ENCODE measurements at places on chromosomes 11 and 22. TPM values are rescaled to one million over a fixed set of nuclear protein-coding genes. Genes with fewer than 3 reads are reported as not detected.

APOA4 gene
- total RNA-seq: 1.1 TPM

CAT gene
- total RNA-seq: 337 TPM

CD248 gene
- total RNA-seq: 45.5 TPM

MS4A15 gene
- total RNA-seq: not detected

HSPB2 gene
- total RNA-seq: not detected

KCNQ1OT1 gene
- total RNA-seq: 3.4 TPM

DNA sequence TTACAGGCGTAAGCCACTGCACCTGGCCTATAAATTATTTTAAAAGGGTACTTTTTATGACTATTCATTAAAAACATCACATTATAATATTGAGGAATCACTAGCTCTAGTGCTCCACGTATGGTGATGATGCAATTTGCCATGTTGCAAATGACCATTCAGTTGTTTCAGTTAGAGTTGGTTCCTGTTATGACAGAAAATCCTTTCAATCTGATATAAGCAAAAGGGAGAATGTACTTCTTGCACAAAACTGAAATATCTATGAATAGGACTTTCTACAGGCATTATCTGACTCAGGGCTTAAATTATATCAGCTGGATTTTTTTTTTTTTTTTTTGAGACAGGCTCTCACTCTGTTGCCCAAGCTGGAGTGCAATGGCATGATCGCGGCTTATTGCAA is 45.6 kb upstream of the RRM1 start:
- no peak for DNase-seq

DNA sequence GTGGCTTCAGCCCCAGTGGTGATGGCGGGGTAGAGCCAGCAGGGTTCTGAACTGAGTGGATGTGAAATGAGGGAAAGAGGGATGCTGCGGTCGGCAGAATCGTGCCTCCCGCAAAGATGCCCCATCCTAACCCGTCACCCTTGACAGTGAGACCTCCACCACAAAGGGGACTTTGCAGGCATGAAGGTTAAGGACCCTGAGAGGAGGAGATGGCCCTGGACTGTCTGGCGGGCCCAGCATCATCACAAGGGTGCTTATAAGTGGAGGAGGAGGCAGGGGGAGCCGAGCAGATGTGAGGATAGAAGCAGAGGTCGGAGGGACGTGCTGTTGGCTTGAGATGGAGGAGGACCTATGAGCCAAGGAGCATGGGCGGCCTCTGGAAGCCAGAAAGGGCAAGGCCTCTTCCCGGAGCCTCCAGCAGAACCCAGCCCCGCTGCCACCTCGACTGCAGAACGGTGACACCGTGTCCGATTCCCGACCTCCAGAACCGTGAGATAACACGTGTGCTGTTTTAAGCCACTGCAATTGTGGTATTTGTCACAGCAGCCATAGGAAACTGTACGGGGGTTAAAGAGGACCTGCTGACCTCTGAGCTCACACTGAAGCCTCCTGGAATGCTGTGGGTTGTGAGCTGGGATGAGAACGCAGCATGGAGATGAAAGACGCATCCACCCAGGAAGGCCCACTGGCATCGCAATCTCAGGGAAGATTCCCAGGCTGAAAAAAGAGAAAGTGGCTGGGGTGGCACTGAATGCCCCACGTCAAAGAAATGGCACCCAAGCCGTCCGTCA is 10.9 kb downstream of the LINC01488 start:
- no peak for DNase-seq

DNA sequence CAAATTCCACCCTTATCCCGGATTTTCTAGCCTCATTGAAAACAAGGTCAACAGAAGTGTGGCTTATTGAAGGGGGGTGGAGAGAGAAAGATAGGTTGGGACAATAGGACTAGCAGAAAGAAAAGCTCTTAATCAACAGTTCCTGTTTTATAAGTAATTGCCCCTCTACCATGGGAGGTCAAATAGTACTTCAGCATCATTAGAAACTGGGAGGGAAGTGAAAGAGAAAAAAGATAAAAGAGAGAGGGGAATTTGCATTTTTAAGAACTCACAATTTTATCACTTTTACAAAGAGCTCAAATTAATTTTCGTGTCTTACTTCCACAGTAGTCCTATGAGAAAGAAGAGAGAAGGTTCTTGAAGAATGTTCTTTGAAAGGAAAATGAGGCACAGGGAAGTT is 89.2 kb downstream of the AMOTL1 start:
- DNase-seq: no peak

- no peak for DNase-seq
Observed at GRCh38 chr11:70167723-70168404, 35.2 kb upstream of the FADD start.

DNA sequence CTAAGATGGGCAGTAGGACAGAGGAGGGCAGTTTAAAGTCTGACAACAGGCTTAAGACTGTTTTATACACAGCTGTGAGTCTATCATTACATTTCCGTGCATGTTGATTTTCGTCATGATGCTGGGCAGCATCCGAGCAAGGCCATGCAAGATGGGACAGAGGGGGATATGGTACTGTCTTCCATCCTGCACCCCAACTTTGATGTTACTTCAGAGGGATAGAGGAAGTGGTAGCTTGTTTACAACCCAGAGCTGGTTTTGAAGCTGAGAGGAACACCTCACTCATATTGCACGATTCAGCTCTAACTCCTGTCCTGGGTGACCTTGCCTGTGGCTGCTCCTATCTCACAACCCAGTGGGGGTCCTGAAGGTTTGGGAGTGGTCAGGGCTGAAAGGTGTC is 3.0 kb upstream of the SORL1 start:
- no peak for DNase-seq

- no peak for DNase-seq
Observed at GRCh38 chr11:85114786-85115185, 512.4 kb downstream of the DLG2 start.

GRCh38 chr11:875769-876301 is 33.2 kb downstream of the TSPAN4 start:
- no peak for DNase-seq

DNA sequence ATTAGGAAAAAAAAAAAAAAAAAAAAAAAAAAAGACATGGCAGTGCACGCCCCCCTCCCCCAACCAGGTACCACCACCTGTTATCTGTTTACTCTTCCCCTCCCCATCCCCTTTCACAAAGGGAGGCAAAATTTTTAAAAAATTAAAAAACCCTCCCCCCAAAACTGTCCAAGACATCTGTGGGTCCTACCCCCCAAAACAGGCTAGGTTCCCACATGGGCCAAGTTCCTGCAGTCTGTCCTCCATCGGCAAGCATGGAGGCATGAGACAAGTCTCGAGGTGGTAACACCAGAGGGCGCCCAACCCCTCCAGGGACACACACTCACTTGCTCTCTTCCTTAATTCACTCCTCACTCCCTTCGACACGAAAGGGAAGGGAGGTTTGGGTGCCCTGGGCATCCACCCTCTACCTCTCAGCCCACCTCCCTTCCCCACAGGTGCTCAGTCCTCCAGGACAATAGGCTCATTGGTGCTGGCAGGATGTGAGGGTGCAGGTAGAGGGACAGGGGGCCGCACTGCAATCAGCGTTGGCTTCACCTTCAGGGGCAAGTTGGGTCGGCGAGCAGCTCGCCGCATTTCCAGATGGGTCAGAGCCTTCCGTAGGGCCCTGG is 2.2 kb upstream of the TUT1 start:
- peak; percentile 77 for DNase-seq

- DNase-seq: no peak
Observed at GRCh38 chr22:50281957-50282356, 11.8 kb upstream of the MAPK11 start.

- DNase-seq: no peak
Observed at GRCh38 chr11:128724891-128725611, 31.2 kb downstream of the FLI1 start.

DNA sequence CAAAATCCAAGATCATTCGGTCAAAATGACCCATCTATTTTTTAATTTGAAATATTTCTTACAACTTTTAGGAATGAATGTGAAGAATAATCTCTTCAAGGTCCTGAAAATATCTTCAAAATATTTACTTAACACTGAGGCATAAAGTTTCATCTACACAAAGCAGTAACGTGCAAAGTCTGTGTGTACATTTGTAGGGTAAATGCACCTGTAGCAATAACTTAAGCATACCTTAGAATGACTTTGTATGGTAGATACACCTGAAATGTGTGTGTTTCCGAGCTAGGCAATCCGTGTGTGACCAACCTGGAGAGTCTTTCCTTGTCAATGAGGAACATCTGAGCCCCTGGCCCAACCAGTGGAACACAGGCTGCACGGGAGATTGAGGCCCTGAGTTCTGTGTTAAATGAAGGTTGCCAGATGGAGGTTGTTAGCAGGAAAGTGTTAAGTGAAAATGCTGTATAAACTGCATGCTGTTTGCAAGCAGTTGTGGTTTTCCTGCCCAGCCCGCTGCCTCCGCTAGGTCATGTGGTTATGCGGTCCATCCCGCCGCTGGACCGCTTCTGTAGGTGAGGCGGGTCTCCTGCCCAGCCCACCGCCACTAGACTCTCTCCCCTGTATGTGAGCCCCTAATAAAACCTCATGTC is 7.6 kb upstream of the CTR9 start:
- DNase-seq: no peak

DNA sequence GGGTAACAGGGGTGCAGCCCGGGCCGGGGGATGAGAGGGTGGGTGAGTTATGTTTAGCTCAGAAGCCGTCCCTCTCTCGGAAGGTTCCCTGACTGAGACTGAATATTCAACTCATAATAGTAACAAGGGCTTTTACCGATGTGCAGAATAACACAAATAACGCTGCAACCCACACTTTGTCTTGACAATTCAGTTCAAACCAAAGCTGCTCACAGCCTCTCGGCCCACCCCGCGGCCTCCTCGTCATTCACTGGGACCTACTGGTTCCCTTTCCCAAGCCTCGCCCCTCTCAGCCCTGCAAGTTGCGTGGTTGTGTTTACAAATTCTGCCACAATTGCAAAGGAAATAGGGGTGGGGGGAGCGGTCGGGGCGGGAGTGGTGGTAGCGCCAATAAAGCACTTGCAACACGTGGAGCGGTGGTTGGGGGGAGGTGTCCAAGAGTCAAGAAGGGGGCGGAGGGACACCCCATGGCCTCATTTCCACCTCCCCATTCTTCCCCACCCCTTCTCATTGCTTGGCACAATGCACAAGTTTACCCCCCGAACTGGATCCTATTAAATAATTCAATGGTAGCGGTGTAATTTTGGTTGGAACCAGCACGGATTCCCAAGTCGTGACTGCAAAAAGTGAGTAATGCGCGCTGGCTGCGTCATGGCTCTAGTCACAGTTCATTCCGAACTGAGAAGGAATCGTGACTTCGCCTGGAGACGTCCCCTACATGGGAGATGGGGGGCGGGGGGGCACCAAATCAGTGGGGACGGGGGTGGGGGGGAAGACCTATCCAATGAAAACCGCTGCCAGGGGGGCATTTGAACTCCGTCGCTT is 102.0 kb upstream of the HSD17B12 start:
- no peak for DNase-seq

DNA sequence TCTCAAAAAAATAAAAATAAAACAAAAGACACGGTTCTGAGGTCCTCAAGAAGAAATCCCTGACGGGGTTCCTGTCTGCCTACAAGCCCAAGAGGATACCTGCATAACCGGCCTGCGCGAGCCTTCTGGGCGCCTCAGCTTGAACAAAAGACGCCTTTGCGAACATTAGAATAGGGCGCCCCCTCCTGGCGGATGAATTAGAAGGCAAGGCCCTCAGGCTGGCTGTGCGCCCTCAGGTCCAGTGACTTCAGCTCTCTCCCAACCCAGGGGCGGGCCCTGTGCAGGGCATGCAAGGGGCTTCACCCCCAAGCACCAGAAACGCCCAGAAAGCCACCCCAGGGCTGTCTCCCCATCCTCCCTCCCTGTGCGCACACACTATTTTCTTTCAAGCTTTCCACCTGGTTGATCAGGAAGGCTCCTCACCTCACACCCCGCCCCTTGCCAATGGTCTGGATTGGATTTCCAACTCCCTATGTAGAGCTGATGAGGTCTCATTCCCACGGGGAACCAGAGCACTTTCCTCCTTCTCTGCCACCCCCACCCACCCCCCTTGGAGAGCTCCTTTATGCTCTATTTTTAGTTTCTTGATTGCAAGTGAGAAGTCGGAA is 273.3 kb downstream of the BUD13 start:
- DNase-seq: peak; percentile 75

- no peak for DNase-seq
Observed at GRCh38 chr22:19803736-19804267, 43.2 kb downstream of the TBX1 start.

- DNase-seq: no peak
Observed at GRCh38 chr22:46308283-46308988, 11.8 kb downstream of the GTSE1 start.

- DNase-seq: no peak
Observed at GRCh38 chr11:69318093-69318420, 24.1 kb downstream of the MYEOV start.

DNA sequence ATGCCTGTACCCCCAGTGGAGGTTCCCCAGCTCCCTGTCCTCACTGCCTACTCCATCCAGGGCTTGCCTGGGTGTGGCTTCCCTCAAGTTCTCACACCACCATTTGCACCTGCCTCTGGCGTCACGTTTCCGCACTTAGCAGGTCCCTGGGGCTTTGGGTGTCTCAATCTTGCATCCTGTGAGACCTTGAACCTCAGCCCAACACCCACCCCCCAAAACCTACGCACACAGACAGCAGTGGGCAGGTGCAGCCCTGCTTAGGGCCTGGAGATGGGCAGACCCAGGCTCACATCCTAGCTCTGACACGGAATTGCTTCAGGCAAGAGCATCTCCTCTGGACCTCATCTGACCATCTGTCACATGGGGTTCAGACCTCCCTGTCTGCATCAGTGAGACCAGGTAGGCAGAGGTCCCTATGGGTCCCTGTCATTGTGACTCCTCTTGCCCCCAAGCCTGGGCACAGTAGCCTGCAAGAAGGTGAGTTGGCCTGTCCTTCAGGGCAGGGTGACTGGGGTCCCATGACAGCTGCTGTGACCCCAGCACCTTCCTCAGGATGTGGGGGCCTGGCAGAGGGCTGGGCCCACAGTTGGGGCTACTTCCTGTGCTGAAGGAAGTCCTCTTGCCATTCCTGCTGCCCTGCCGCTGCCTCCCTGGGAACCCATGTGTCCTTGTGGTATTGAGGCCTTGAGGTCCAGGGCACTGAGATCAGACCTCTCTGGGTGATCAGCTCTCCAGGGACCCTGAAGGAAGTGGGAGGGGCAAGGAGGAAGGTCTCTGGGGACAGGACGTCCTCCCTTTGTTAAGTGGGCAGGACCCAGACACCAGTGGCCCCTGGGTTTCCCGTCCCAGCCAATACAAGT is 2.0 kb downstream of the SIPA1 start:
- DNase-seq: no peak

DNA sequence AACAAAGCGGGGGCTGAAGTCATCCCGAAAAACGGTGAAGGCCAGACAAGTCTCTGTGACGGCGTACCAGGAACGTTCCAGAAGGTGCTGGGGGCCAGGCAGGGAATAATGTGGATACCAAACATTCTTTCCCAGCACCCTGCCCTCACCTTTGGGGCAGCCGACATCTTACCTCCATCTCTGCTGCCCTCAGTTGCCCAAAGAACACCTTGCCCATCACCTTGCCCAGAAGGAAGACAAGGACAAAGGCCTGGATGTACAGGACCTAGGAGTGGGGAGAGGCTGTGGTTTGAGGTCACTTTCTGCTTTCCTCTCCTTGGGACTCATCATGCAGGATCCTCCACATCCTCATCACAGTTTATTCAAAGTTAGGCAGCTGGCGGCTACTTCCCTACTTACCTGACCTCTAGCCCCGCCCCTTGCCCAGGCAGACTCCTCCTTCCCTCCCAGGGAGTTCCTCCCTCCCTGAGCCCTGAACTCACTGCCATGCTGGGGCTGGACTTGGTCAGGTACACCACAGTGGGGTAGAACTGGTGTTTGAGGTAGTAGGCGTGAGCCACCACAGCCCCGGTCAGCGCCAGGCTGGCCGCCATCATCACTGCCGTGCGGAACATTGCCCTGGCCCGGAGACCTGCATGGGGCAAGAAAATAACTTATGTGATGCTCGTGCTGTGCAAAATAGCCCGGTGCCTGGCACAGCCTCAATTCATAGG is 1.2 kb downstream of the SYVN1 start:
- DNase-seq: no peak
